H7 (cell line): ENCODE measurements at places on chromosomes 4 and X. TPM values are rescaled to one million over a fixed set of nuclear protein-coding genes. Genes with fewer than 3 reads are reported as not detected.

GRCh38 chr4:88244816-88245579 lies 39.4 kb downstream of the PPM1K start:
- peak; percentile 30 for DNase-seq

DNA sequence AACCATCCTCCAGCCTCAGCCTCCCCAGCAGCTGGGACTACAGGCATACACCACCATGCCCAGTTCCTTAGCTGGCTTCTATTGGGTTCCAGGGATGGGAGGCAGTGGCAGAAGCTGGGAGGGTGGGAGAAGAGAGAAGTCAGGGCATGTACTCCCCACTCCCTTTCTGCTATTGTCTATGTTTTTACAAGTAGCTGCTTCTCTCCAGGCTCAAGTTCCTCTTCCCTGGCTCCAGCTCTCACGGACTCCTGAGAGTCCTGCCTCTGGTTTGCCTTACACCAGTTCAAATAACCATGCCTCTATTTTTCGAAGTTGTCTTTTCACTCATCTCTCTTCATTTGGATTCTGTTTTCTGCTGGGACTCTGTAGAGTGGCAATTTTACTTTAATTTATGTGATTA lies 2.9 kb downstream of the TBC1D9 start:
- DNase-seq, result no peak

- DNase-seq, result no peak
These were observed 44.2 kb upstream of the RASSF6 start for GRCh38 chr4:73664470-73664869.

DNA sequence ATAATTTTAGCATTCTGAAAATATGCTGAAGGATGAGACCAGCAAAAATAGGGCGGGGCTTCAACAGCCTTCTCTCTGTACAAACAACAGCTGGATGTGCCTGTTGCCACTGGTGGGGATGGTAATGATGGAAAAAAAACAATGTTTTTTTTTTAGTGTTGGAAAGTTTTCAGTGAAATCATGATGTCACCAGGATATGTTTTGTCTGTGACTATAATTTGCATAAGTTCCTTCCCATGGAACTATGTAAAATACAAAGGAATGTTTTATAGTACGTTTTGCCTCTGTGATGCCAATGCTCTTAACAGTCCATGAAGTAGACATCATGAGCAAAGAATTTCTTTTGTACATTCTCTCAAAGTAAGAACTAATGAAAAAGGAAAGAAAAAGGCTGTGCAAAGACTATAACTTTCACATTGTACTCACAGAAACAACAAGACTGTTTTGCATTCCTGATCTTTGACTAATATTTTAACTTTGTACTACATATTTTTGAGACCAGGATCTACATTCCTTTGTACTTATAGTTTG lies 589.7 kb downstream of the SPRY1 start:
- DNase-seq, result no peak

DNA sequence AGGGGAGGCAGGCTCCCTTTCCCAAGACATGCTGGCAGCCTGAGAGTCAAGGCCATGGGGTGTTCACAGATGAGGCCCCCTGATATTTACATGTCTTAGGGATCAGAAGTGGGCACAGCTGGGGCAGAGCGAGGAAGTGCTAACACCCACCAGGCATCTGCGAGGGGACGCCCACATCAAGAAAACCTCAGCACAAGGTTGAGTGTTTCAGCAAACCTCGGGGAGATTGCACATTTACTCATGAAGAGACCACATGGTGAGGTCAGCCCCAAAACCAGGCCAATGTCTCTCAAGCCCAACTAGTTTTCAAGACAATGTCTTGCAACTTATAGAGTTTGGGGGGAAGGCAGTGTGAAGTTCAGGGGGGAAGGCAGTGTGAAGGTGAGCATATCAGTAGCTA lies 55.2 kb downstream of the CLNK start:
- DNase-seq, result no peak

GRCh38 chr4:138639018-138639741 lies 376.4 kb upstream of the NOCT start:
- no peak for DNase-seq

- no peak for DNase-seq
These were observed 20.3 kb upstream of the PHF8 start for GRCh38 chrX:54064564-54064963.

GRCh38 chr4:138078751-138079520 lies 163.2 kb downstream of the SLC7A11 start:
- no peak for DNase-seq

- DNase-seq, result no peak
These were observed 37.0 kb downstream of the HPGDS start for GRCh38 chr4:94305466-94306225.

- no peak for DNase-seq
These were observed 1.9 kb upstream of the ZNF41 start for GRCh38 chrX:47484885-47485284.

- no peak for DNase-seq
These were observed 1.6 kb downstream of the RPL34 start for GRCh38 chr4:108622022-108622421.

GRCh38 chr4:120431180-120431579 lies 364.5 kb upstream of the MAD2L1 start:
- no peak for DNase-seq

DNA sequence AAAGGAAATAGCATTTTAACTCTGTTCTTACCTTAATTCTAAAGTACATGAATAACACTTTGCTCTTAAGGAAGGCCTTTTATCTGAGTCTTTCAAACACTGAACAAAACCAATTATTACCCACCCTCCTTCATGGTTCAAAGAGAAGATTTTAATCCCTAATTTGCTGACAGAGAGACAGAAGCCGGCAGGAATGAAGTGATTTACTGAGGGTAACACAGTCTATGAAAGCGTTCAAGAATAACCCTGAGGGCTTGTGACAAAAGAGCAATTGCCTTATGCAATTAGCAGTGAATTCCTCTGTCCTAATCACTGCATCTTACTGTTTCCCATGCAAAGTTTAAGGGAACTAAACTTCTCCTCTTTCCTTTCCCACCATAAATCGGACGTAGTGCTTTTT lies 144.1 kb downstream of the PACRGL start:
- no peak for DNase-seq

DNA sequence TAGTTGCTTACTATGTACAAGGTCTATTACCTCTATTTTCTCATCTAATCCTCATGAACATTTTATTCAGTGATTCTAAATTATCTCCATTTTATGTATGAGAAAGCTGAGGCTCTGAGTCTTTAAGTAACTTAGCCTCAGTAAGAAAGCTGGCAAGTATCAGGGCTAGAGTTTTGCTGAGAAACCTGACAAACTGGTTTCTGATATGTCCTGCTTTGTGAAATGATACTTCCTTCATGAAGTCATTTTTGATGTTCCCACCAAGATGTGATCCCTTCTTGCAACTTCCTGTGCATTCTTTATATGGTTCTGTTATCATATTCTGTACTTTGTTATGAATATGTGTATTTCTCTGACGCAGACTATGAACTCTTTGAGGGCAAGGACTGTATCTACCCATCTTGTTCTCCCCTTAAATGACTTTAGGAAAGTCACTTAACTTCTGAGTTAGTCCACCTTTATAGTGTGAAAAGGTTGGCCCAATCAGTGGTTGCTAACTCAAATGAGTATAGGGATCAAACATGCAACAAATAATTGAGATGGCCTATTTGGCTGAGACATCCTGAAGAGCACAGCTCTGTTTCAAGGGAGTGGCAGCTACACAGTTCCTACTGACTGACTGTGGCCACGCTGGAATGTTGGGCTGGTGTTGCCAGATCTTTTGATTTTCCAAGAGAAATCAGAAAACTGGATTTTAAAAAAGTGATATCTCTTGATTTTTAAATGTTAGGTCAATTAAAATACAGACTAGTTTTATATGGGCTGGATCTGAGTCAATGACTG lies 127.9 kb upstream of the AMOT start:
- no peak for DNase-seq

- DNase-seq, result no peak
These were observed 1.0 kb upstream of the IGBP1 start for GRCh38 chrX:70132224-70132623.

DNA sequence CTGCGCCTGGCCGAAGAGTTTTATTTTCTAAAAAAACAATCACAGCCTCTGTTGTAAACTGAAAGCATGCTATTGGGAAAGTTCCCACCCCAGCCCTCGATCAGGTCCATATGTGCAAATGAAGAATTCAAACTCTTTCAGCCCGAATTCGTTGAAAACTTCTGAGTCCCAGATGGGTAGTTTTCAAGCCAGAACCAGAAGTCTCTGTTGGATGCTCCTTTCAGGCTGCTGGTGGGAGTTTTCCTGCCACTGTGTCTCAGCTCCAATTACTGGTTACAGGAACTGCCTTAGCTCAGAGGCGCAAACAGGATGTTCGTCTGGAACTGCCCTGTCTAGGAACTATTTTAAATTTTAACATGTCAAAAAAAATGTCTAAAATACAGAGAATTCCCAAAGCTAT lies 9.3 kb upstream of the ALG13 start:
- no peak for DNase-seq

GRCh38 chr4:7390336-7390735 lies 44.4 kb downstream of the PSAPL1 start:
- peak; percentile 32 for DNase-seq

DNA sequence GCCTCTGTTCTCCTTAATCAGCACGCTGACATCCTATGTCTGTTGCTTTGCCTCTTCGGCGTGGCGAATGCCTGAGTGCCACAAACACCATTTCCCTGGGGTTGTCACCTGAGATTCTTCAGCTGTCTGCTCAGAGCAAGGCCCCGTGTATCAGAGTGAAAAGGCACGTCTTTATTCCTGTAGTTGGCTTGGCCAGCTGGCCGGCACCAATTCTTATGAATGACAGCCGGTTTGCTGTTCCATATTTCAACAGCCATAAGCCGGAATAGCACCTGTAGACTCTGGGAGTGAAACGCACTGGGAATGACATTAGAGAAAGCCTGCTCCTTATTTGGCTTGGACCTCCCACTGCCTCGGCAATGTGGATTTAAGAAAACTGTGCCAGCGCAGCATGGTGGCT lies 89.3 kb downstream of the MGST2 start:
- DNase-seq, result no peak

DNA sequence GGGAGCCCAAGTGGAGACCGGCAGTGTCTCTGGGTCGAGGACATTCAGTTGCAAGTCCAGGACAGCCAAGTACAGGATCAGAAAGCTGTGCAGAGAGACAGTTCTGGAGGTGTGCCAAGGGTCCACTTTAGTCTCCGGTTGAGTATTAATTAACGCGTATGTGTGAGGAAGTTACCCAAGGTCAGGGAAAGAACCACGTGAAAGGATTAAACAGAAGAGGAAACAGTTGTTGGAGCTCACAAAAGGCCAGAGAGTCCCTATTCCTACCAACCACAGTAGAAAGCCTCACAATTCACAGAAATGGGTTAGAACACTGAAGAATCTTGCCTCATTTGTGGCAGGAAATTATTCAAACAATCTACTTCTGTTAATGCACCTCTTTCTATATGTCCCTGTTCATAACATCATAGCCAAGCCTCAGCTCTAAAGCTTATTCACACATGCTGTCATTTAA lies 17.9 kb upstream of the NSUN7 start:
- no peak for DNase-seq

Gene PPP2R2C
- 7.2 and 7.6 TPM in 2 replicates for total RNA-seq

Gene RBMXL3
- total RNA-seq, result not detected in 2 replicates

Gene STBD1
- total RNA-seq, result 1.6 and 1.7 TPM in 2 replicates

Gene AGA
- total RNA-seq, result 23.7 and 30.8 TPM in 2 replicates

Gene CRMP1
- 101 and 106 TPM in 2 replicates for total RNA-seq
